Activated CD8-positive, alpha-beta memory T cell treated with anti-CD3 and anti-CD28 coated beads, Interleukin-2, amount 50 U/mL, for 4 hours (primary cell): ENCODE measurements at places on chromosomes 6 and 20.

GRCh38 chr6:35007016-35007415, 118.0 kb downstream of the ANKS1A start:
- DNase-seq = no peak

DNA sequence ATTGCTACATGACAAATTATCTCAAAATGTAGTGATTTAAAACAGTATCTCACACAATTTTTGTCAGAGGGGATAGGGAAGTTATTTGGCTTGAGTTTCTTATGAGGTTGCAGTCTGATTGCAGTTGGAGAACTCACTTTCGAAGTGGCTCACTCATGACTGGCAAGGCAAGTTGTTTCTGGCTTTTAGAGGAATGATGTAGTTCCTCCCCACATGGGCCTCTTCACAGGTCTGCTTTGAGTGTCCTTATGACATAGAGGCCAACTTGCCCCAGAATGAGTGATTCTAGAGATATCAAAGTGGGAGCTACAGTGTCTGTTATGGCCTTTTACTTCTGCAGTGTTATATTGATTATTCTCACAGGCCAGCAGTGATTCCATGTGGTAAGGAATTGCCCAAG, 6.1 kb downstream of the DOP1A start:
- DNase-seq = no peak

GRCh38 chr6:108928650-108929049, 80.4 kb downstream of the ARMC2 start:
- no peak for DNase-seq

DNA sequence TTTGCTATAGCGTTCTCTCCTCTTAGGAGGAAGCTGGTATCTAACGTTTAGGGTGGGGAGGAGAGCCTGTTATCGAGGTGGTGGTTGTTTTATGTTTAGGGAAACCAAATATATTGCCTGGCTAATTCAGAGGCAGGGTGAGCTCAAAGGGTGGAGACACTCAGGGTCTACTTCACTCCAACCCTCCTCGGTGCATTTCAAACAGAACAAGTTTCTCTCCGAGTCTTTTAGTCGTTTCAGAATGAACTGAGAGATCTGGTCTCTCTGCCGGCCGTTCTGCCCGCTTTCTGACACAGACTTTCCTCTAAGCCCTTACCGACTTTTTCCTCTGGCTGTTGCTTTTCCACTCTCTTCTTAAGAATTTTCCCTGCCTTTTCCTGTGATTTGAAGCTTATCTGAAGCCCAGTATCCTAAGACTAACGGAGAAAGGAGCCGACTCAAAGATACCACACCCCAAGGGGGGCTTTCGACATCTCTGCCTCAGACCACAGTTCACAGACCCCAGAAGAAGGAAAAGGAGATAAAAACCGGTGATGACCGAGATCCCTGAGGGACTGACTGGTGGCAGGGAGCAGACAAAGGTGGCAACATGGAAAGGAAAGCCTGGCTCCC, 865 bp downstream of the STK38 start:
- DNase-seq = no peak

- no peak for DNase-seq
These were observed 43.3 kb downstream of the DUSP22 start for GRCh38 chr6:335572-335971.
